Mesothelial cell of epicardium (in vitro differentiated cells): ENCODE measurements at places on chromosomes 3 and 15.

DNA sequence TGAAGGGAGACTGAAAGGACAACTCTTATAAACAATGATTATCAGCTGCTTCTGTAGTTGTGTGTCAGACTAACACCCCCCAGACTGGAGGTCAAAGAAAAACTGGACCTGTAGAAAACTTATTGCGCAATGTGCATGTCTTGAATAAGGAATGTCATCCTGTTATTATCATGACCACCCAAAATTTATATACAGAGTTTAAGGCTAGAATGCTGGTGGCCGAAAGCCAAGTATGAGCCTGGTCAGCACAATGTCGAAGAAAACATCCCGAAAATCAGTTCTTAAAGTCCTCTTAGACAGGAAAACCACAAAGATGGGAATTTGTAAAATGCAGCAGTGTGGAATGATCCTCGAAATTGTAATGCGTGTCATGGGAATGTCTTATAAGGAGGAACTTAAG, 29.3 kb downstream of the RFTN1 start:
- DNase-seq = no peak

DNA sequence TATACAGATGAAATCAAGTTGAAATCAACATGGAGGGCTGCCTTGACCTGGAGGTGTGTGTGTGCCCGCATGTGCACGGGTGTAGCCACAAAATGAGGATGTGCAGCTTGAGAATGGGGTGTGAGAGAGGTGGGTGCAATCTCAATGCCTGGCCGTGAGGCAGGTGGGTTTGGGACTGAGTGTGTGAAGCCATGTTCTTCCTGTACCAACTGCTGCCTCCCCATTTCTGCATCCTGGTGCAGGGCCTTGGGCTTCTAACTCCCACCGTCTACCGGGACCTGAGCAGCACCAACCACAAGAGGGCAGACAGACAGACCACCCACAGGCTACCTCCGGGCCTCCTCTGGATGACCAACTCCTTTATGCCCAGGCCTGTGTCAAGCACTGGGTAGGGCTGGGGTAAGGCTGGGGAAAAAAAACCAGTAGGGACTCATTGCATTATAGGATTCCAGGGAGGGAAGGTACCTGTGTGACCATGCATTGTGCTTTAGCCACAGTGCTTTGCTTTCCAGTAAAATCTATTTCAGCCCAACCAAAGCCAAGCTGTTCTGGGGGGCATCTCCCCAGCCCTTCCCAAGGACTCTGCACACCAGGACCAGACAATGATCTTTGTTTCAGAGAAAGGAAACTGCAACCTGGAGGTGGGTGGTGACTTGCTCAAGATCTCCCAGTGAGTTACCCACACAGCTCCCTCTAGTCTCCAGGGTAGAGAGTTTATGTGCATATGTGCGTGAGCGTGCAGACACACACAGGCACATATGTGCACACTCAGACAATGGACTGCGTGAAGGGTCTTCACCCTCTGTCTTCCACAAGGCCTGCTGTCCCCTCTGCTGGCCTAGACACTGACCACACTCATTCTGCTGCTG, 162.2 kb upstream of the TLE3 start:
- no peak for DNase-seq

DNA sequence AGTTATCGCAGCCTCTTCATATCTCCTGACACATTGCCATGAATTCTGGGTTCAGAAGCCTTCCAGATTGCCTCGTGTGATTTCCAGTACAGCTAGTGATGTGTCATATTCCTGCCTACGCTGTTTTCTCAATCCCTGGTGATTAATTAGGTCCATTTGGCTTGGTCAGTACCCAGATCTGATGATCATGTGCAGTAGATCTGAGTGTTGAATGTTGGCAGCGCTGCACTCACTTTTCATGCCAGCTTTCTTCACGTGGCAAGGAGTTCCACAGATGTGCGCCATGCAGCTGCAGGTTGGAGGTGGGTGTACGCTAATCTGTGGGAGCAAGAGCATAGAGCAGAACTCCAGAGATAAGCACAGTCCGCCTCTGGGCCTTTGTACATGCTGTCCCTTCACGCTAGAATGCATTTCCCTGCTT, 86.9 kb upstream of the COL6A5 start:
- DNase-seq = no peak

GRCh38 chr3:143978263-143978631, 6.6 kb downstream of the DIPK2A start:
- no peak for DNase-seq

DNA sequence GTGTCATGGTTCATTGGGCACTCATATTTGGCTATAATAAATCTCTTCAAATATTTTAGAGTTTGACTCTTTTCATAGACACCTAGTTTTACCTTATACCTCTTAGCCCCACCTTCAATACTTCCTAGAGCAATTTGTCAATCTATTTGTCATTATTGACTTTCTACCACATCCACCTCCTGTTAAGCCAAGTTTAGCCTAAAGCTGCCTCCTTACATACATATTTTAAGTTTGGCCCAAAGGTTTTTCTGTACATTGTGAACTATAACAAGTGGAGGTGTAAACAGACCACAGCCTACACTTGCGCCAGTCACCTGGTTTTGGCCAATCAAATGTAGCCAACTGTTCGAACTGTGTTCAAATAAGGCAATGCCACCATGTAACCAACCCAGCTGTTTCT, 18.1 kb upstream of the ABHD17C start:
- DNase-seq = no peak

DNA sequence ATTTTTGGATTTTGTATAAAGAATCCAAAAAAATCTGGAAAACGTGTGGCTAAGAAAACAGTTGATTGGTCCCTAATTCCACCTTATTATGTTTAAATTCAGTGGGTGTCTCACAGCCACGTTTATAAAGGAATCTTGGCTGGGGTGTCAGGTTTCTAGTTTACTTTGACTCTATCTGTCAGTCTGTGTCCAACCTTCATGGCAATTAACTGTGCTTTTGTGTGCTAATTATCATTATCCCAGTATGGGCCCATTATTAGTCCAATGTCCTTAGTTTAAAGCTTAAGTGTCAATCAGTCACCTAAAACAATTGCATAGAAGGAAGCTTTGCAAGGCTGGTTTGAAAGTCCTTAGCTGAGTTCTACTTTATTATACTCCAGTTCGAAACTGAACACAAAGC, 3.7 kb upstream of the CNTN4 start:
- no peak for DNase-seq

DNA sequence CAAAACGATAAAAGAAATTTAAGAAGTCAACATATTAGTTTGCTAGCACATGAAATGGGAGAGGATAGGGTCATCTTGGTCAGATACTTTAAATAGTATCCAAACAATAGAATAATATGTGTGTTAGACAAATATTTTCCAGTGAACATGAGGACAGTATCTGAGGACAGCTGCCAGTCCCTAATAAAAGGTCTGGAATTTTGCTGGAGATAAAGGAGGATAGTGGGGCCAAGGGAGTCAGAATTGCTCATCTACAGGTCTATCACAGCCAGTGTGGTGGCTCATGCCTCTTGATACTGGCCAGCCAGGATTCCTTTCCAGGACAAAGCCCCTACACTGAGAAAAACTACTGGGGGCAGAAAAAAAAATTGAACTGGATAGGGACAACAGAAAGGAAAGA, 74.0 kb downstream of the HERC1 start:
- no peak for DNase-seq

GRCh38 chr15:86691091-86691663, 611.5 kb downstream of the AGBL1 start:
- DNase-seq = no peak
